Breast epithelium (tissue), 4 donors: ENCODE measurements at places on chromosomes 16 and 17. TPM values are rescaled to one million over a fixed set of nuclear protein-coding genes. Genes with fewer than 3 reads are reported as not detected.

DNA sequence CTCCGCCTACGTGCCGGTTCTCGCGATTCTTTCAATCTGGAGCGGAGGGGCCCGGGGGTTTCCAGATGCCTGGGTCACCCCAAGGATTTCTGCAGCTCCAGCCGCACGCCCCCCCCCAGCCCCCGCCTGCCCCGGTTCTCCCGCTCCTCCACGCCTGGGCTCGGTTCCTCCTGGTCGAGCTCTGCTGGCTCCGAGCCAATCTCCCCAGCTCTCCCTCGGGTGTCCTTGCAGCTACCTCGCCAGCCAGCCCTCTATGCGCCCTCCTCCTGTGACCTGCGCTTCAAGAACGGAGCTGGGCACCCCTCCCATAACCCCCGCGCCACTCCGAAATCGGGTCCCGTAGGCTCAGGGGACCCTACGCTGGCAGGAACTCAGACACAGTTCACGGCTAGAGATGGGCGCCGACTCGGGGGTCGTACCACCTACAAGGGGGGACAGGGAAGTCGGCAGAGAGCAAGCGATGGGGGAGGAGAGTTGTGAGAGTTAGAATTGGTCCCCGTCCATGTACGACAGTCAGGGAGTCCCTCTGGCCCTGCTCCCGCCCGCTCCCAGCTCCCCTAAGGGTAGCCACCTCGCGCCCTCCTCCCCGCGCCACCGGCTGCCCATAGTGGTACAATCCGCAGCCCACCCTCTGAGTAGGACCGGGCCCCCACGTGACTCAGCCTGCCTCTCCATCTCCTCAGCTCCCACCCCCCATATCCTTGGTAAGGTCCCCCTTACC, 961 bp downstream of the FGF11 start:
- H3K4me3 ChIP-seq: peak overlapping the region; percentile 38
- no peaks in the 10 kb centered on the region for H3K27me3 ChIP-seq
- peaks cover 8% of the 10 kb centered on the region for H3K4me1 ChIP-seq
- peak overlapping the region; percentile 40 for H3K27ac ChIP-seq
- no peaks in the 10 kb centered on the region for H3K36me3 ChIP-seq

DNA sequence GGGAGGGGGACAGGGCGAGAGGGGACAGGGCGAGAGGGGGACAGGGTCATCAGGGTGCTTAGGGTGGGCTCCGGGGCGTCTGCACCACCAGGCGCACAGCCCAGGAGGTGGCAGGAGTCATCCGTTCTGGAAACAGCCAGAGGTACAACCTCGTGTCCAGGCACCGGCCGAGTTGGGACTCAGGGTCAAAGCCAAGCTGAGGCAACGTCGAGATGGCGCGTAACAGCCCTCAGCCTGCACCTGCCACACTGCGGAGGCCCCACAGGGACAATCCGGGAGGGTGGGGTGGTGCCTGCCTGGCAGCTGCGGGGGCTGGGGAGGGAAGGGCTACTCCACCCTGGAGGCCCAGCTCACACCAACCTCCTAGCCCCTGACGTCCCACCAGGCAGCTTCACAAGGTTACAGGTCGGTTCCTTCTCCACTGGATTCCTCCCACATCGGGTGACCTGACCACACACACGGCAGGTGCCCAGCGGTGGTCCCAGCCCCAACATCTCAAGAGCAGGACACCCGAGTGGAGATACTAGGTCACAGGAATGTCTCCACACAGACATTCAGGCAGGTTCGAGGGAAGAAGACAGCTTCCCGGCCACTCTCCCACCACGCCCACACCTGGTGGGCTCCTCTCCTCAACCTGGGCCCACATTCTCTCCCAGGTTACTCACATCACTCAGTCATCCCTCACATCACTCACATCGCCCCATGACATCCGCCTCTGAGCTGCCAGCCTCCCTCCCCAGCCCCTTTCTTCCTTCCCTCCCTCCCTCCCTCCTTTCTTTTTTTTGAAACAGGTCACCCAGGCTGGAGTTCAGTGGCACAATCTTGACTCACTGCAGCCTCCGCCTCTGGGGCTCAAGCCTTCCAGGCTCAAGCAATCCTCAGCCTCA, 47.3 kb downstream of the RPH3AL start:
- no peaks in the 10 kb centered on the region for H3K27me3 ChIP-seq
- no peak overlapping the region for H3K4me3 ChIP-seq
- no peaks in the 10 kb centered on the region for H3K36me3 ChIP-seq
- H3K4me1 ChIP-seq: no peaks in the 10 kb centered on the region
- DNase-seq: no peak

WNT3 gene
- total RNA-seq: 1.6 TPM

DNA sequence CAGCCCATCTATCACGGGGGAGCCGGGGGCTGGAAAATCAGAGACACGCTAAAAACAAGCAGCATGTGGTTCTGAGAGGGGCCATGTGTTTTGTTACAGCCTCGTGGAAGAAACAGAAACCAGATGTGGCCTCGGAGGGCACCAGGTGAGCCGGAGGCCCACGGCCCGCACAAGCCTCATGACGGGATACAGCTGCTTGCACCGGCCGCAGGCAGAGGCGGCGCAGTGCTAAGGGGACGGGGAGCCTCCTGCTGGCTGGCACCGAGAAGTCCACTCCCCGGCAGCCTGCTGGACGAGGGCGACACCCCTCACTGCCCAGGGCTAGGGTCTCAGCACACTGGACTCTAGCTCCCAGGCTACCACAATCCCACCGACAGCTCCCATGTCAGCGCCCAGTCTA, 19.2 kb downstream of the NDUFAF8 start:
- H3K27ac ChIP-seq: no peak overlapping the region
- no peak overlapping the region for H3K4me3 ChIP-seq
- no peak for DNase-seq

GRCh38 chr17:68470961-68471360, 13.7 kb upstream of the WIPI1 start:
- H3K4me3 ChIP-seq: no peak overlapping the region
- H3K27ac ChIP-seq: no peak overlapping the region
- no peaks in the 10 kb centered on the region for H3K36me3 ChIP-seq
- no peaks in the 10 kb centered on the region for H3K27me3 ChIP-seq
